Stimulated activated CD4-positive, alpha-beta T cell treated with anti-CD3 and anti-CD28 coated beads, Interleukin-1b, Interleukin-23, amount 100 ng/mL, for 24 hours (primary cell): ENCODE measurements at places on chromosomes 11 and 22.

DNA sequence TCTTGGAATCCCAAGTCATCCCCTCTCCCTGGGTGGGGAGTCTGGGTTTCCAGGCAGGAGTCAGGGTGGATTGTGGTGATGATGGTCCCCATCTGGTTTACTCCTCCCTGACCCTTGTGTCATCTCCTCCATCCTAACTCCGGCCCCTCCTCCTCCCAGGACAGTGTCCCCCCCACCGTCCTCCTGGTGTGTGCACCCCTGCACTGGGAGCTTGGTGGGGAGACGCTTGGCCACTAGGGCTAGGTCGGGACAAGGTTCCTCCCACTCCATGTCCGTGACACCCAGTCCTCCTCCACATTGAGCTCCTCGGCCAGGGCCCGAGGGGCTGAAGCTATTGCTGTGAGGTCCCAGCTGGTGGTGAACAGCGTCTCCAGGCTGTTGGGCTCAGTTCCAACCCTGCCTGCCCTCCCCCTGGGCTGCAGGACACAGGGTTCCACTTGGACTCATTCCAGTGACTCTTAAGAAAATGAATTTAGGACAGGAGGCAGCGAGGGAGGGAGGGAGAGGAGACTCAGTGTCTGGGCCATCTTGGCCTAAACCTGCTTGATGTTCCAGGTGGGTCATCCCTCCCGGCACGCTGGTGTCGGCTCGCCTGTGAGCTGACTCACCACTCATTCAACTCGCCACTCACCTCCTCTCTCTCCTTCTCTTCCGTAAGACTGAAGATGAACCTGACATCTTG, 433.2 kb downstream of the TBC1D22A start:
- DNase-seq = no peak

DNA sequence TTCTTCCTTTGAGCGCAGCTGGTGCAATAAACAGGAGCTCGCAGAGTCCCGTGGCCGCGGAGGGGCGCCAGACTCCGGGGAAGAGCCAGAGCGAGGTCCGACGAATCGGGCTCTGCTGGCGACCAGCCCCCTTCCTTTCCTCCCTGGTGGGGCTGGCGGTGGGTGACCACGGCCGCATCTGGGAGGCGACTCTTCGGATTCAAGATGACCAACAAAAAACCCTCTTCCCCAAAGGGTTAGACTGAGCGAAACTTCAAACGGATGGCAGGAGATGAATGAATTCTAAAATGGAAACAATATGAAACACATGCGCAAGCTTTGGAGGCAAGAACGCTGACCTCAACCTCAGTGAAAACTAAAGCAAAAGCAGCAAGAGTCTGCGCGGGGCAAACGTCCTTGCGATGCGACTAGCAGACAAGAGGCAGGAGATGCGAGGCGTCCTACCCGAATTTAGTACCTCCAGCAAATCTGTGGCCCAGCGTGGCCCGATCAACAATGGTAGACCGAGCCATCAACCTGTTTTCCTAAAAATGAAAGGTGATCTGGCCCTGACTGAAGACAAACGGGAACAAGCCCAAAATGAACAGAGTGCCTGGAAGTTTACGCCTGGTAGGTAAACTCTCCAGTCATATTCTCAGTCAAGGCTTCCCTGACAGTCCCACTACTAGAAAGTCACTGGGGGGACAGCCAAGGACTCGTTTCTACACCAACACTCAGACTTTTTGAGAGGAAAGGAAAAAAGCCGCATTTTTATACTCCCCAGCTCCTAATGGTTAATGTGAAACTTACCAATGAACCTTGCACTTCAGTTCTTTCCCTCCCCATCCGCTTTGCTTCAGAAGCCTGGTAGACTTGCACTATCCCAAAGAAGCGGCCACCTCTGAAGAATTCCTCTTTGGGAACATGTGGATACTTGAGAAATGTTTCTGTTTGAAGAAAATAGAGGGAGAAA, 11.6 kb downstream of the MMP3 start:
- no peak for DNase-seq

DNA sequence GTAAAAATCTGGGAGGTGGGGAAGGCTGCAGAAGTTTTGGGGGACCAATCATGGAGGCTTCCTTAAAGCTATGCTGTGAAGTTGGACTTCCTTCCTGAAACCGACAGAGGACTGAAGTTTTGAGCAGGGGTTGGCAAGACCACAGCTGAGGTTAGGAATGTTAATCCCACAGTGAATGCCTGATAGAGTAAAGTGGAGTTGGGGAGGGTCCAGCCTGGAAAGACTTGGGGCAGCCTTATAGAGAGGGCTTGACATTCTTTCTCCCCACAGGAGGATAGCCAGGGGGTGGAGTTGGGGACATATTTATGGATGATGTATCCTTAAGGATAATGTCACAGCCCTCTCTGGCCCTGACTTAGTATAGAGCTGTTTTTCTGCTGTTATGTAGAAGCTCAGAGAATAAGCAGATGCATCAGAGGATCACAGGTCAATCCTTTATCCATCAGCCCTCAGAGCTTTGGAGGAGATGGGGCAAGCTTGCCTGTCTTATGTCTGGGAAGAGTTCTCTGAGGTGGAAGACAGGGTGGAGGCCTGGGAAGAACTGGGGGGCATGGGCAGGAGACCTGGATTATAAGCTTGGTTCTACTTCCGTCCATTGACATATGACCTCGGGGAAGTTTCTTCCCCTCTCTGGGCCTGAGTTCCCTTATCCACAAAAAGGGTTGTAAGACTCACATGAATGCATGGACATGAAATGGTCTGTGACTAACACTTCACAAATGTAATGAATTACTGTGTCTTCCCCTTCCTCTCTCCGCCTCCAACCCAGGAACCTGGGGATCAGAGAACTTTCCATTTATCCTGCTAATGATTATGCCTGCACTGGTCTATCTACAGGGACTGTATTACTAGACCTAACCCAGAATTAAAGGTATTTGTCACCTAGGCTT, 317.8 kb downstream of the MIAT start:
- DNase-seq = no peak

DNA sequence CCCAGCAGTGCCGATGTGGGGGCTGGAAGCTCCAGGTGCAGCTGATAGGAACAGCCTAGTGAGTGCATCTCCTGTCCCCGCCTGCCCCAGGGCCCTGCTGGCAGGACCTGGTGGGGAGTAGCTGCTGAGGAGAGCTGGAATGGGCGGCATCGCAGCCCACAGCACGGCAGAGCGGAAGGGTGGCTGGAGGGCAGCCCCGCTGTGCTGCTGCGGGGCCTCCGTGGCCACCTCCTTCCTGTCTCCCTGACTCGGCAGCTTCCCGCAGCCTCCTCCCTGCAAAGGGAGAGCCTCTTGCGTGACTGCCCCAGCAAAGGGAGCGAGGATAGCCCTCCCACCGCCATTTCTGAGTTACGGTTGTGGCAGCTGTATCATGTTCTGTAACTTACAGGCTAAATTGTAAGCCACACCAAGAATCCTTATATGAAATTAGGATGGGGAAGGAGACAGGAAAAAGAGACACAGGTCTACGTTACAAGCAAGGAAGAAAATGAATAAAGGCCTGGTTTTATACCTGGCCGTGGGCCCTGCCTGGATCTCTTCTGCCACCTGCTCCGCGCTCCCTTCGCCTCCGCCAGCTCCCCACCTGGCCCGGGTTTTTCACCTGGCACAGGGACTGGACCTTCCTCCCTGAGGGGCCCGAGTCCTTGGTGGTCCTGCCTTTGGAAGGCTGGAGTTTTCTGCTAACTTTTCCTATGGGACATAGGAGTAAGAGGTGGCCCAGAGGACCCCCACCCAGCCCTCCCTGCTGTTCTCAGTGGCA, 10.0 kb downstream of the TPCN2 start:
- no peak for DNase-seq
